ENCODE measurements at places on chromosomes 2 and 18.

DNA sequence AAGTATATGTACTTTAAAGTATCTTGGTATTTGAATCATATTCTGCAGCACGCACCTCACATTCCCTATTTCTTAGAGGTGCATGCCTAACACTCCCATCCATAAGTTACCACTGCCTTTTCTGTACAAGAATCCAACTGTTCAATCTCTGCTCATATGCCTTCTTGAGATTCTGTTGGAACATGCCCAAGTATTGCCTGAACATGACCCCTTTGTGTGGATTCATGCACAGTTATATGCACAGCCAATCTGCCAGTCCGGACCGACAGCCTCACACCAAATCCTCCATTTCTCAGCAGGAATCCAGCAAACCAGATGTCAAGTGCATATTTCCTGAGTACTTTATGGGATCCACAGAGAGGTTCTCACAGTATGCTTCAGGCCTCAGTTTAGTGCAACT is 222.0 kb downstream of the TMEM182 start:
- DNase-seq: no peak

GRCh38 chr2:137870682-137871081 is 93.6 kb upstream of the HNMT start:
- no peak for DNase-seq

- peak; percentile 29 for DNase-seq
Measured at GRCh38 chr2:238425979-238426567, 654 bp upstream of the ASB1 start.

- no peak for DNase-seq
Measured at GRCh38 chr2:198232281-198232680, 427.9 kb downstream of the PLCL1 start.

DNA sequence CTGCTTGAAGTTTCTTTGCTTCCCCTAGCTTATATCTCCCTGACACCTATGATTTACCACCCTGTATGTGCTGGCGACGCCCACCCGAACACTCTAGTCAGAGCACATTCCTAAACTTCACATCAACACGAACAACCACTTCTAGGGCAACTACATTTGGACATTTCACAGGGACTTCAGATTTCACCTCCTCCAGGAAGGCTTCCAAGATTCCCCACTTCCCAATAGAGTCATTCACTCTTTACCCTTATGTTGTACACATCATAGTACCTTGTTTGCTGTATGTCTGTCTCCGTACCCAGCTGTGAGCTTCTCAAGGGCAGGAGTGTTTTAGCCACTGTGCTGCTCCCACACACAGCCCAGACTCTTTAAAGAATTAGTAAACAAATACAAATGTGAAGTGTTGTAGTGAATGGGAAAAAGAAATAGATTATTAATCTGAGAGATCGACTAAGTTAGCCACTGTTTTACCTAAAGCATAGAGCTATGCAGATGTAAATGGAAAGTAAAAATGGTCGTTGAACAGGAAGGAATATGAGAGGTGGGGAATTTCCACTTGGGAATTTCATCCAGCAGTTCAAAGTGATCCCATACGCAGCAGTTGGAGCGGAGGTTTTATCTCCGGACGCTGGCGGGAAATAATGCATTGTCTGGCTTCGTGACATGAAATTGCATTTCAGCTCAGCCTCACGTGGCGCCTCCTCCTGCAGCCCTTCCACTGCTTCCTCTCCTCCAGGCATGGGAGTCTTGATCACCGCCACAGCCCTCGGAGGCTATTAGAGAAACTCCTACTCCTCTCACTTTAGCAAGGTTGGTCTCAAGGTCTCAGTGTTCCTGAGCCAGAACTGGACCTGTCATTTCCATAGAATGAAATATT is 233.4 kb upstream of the COPS8 start:
- no peak for DNase-seq

- DNase-seq: no peak
Measured at GRCh38 chr18:37501136-37501535, 64.5 kb downstream of the CELF4 start.

GRCh38 chr2:120881981-120882788 is 146.5 kb downstream of the GLI2 start:
- no peak for DNase-seq

DNA sequence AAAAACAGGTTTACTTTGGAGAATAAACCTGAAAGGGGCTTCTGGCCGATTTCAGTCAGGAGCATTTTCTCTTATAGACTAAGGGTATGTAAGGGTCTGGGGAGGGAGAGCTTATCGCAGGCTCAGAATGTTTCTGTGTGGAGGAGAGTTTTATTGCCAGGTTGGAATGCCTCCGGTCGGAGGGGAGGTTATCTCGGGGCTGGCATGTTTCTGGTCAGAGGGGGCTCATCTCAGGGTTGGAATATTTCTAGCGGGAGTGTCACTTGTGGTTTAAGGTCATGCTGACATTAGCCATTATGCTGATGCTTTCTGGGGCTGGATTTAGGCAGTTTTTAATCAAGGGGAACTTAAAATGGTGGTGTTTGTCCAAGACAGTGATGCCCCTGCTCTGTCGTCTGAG is 333.6 kb downstream of the METTL4 start:
- no peak for DNase-seq

- DNase-seq: no peak
Measured at GRCh38 chr2:27149570-27150405, 984 bp downstream of the TCF23 start.

- DNase-seq: no peak
Measured at GRCh38 chr18:49017813-49018553, 67.2 kb upstream of the SMAD7 start.

- DNase-seq: no peak
Measured at GRCh38 chr2:238640486-238640885, 207.4 kb upstream of the TWIST2 start.

Measured in Jurkat, Clone E6-1 (cell line).